ENCODE measurements at places on chromosomes 2 and 18.

GRCh38 chr18:75659535-75660023, 232.1 kb upstream of the SMIM21 start:
- no peak for DNase-seq

GRCh38 chr18:48946329-48946835, 4.4 kb downstream of the SMAD7 start:
- DNase-seq = no peak

- no peak for DNase-seq
These were observed 12.0 kb upstream of the DGKD start for GRCh38 chr2:233342301-233342700.

- no peak for DNase-seq
These were observed 1.4 kb downstream of the RFX8 start for GRCh38 chr2:101473591-101473910.

GRCh38 chr2:84052043-84052442, 407.0 kb downstream of the SUCLG1 start:
- DNase-seq = no peak

DNA sequence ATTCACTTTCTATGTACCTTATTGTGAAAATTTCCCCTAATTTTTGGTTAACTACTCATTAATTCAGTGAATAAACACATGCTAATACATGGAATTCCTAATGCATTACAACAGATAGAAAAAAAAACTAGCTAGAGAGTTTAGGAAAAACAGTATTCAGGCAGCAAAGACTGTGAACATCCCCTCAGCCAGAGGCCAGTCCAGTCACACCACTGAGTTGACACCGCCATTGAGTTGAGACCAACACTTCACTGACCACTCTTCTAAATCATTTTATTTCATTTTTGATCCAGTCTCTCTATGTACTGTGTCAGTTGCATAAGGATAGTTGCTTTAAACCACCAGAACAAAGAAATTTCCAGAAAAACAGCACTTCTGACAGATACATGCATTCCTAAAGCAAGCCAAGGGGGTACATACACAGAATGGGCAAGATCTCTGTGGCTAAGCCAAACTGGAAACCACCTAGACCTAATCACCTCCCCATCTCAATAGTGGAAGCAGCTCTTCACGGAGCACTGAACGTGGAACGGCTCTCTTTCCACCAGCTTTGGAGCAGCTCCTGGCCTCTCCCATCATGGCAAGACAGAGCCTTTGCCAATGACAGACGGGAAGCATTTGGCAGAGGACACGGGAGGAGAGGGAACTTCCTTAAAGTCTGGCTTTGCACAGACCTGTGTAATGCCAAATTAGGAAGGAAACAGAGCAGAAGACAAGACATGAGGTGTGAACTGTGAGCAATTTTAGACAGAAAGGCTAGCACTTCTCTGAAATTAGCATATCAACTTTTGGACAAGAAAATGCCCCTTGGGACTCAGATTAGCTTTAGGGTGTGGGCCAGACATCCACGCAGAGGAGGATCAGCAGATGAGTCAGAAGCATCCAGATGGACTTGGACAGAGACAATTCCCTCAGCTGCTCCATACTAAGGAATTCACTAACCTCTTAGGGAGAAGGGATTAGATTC, 36.4 kb downstream of the CACNB4 start:
- DNase-seq = no peak

- DNase-seq = no peak
These were observed 641 bp upstream of the ITGA6 start for GRCh38 chr2:172426635-172427255.

DNA sequence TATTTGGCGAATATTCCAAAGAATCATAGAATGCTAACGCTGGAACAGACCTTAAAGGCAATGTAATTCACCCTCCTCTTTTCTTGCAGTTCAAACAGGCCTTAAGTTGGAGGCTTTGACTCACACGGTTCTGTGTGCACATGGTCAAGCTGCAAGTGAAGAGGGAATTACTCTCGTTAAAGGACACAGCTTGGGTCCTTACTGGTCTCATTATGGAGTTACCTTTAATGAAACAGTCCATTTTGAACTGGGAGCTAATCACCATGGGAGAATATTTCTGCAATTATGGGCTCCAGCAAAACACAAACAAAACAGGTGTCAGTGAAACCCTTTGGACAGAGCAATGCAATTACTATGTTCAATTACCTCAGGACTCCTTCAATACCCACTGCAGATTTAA, 135.5 kb downstream of the GAREM1 start:
- no peak for DNase-seq

DNA sequence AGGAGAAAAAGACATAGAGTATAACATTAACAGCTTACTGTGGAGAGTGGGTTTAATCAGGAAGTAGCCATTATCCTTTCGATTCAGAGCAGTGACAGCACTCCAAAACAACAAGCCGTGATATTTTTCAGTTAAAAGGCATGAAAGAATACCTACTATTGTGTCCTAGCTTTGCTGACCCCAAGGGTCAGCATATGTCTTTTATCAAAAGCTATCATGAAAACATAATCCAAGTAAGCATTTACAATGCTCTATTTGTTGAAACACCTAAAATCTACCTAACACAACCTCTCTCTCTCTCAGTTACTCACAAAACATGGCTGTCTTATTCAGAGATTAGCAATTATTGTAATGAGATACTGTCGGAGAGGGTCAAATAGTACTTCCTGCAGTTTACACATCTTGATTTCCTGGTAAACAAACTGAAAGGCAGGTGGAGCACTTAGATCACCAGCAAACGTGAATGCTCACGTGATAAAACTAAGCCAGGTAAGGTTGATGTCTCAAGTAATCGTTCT, 100.0 kb downstream of the BAZ2B start:
- DNase-seq = peak; percentile 51

DNA sequence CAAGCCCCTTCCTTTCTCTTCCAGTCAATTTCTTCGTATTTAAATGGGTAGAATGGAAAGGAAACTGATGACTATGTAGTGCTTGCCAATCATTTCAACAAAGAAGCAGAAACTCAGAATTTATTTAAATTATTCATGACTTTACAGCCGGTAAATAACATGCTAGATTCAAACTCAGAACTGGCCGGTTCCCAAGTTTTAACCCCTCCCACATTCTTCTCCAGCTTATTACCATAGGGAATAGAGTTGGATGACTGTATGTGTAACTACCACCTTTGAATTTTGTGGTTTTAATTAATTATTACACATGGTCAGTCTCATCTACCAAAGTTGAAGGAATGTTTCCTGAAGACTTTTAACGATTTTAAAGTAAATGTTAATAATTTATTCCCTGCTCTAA, 819.3 kb upstream of the LRATD1 start:
- no peak for DNase-seq

- DNase-seq = no peak
These were observed 11.7 kb downstream of the KCTD1 start for GRCh38 chr18:26536664-26537063.

GRCh38 chr18:60568220-60568619, 195.6 kb upstream of the MC4R start:
- DNase-seq = no peak

GRCh38 chr2:34892256-34892655, 1293.2 kb upstream of the FAM98A start:
- no peak for DNase-seq

- DNase-seq = no peak
These were observed 93.9 kb downstream of the MGAT5 start for GRCh38 chr2:134347756-134348155.

GRCh38 chr18:31637445-31637844, 45.8 kb downstream of the TTR start:
- DNase-seq = no peak

GRCh38 chr2:155382776-155383175, 684.3 kb downstream of the KCNJ3 start:
- DNase-seq = no peak

DNA sequence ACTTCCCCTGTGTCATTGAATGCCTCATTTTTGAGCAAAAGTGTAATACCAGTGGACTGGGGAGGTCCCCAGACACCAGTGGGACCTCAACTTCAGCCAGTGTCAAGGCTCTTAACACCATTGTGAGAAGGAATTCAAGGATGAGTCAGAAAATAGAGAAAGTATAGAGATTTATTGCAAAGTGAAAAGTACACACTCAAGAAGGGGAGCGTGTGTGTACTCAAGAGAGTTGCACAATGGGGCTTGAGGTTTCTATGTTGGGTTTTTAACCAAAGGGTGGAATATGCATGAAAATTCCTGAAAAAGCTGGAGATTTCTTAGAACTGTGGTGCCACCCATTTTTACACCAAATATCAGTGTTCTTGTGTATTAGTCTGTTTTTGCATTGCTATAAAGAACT, 81.9 kb downstream of the ADCYAP1 start:
- no peak for DNase-seq

GRCh38 chr2:96463119-96463518, 42.0 kb downstream of the NEURL3 start:
- DNase-seq = no peak

- no peak for DNase-seq
These were observed 162.5 kb downstream of the NCK2 start for GRCh38 chr2:105907184-105907583.

DNA sequence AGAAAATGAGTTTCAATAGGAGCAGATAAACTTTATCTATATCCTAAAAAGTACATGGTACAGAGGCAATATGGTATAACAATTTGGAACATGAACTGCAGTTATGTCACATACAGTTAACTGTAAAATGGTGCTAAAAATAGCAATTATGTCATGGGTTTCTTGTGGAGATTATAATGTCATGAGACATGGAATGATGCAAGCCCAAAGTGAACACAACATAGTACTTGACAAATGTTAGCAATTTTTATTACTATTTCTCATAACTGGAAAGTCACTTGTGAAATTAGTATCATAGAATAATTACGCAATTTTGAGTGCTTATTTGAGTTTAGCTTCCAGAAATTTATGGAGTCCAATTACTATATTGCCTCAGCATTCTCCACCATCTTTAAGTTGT, 1263.4 kb downstream of the DSC3 start:
- DNase-seq = no peak

- no peak for DNase-seq
These were observed 141.3 kb upstream of the IL1R2 start for GRCh38 chr2:101850450-101850849.

- DNase-seq = no peak
These were observed 77.7 kb upstream of the SMAD2 start for GRCh38 chr18:48007955-48008701.

DNA sequence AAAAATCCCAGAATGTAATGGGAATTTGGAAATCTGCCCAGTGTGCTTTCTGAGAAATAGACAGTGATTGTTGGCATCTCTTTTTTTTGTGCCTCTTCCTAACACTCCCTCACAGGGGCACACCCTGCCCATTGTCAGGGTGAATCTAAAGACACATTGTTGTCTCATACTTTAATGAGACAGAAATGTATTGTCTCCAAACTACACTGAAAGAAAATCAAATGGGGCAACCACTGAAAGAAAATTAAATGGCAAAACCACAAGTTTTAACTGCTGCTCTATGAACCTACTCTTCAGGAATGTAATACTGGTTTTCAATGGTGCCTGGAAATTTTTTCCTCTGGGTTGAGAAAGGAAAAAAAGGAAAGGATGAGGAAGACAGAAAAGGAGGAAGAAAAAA, 43.2 kb upstream of the GLS start:
- DNase-seq = no peak

GRCh38 chr2:60880643-60881046, 729 bp upstream of the REL start:
- DNase-seq = no peak

GRCh38 chr2:13666582-13667414, 950.1 kb downstream of the TRIB2 start:
- peak; percentile 43 for DNase-seq

- DNase-seq = no peak
These were observed 339.4 kb downstream of the PLCL1 start for GRCh38 chr2:198143793-198144192.

GRCh38 chr2:100230754-100231153, 88.4 kb upstream of the AFF3 start:
- DNase-seq = no peak

GRCh38 chr2:207432453-207432852, 97.3 kb upstream of the CREB1 start:
- no peak for DNase-seq

GRCh38 chr2:203043226-203043625, 28.6 kb downstream of the NBEAL1 start:
- no peak for DNase-seq

DNA sequence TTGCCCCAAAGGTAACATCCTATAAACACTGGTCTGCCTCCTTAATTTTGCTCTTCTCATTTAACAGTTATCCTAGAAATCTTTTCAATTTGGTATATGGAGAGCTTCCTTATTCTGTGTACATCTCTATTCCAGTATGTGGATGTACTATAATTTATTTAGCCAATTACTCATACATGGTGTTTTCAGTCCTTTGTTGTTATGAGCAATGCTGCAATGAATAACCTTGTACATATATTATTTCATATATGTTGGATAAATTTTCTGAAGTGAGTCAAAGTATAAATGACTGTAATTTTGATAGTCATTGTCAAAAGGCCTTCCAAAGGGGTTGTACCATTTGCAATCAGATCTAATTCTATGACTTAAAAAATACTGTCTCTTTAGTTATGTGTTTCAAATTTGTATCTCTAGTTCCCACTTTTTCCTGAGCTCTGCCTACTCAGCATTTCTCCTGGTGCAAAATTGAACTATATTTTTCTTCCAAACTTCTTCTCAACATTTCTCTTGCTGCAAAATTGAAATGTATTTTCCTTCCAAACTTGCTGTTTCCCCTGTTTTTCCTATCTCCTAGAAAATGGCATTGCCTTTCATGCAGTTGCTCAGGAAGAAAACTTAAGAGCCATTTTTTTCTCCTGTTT, 153.3 kb upstream of the OTX1 start:
- DNase-seq = no peak

- no peak for DNase-seq
These were observed 32.2 kb downstream of the GPR39 start for GRCh38 chr2:132448771-132449170.

- DNase-seq = no peak
These were observed 129.2 kb downstream of the MYO1B start for GRCh38 chr2:191374366-191374765.

- no peak for DNase-seq
These were observed 49.2 kb downstream of the CYB5A start for GRCh38 chr18:74242438-74243096.

GRCh38 chr18:55477860-55478581, 110.0 kb downstream of the TCF4 start:
- no peak for DNase-seq

- DNase-seq = no peak
These were observed 5.0 kb upstream of the CIDEA start for GRCh38 chr18:12248926-12249720.

DNA sequence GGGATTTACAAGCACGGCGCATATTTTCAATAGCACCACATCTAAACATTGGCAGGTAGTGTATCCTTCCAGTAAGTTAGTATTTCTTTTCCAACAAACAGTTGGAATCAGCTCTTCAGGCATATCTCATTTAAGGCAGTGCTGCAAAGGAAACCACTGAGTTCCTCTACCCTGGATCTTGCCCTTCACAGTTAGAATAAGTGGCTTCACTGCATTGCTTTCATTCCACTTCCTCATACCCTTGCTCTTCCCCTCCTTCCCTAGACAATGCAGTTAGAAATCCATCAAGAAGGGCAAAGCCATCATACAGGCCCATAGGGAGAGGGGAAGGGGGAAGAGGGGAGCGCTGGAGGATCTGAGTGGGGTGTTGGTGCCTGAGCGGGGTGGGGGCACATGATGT, 173.7 kb downstream of the FBXO15 start:
- DNase-seq = no peak

GRCh38 chr2:47243596-47244323, 88.7 kb upstream of the STPG4 start:
- no peak for DNase-seq

GRCh38 chr2:241112046-241112445, 10.0 kb upstream of the MTERF4 start:
- DNase-seq = no peak

- no peak for DNase-seq
These were observed 25.9 kb upstream of the SULT1C4 start for GRCh38 chr2:108351889-108352288.

Measured in GM12864 (cell line).